ENCODE measurements at places on chromosomes 1 and 21.
A peak's percentile ranks its signal among the peaks of the same experiment; 100 is the strongest.

DNA sequence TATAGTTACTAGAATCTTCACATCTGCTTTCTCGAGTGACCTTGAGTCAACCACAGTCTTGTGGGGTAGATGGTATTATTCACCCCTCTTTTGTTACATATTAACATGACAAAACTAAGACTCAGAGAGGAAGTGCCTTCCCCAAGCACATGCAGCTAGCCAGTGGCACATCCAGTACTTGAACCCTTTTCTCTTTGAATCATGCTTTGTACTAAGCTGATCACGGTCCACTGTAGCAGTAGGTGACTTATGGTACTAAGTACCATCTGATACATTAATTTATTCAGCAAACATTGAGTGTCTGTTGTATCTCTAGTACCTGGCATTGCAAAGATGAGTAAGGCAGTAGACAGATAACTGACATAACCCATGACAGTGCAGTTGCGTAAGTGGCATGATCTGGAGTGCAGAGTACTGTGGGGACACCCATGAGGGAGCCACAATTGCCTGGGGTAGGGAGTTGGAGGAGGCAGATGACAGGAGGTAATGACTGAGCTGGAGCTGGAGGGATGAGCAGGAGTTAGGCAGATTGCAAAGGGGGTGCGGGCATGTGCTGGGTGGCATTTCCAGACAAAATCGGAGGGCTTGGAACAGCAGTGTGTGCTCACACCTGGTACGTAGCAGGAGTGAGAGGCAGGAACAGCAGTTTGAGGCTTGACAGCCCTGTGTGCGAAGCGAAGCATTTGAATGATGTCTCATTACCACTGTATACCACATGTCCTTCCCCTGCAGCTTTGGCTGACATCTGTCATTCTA is 29.8 kb downstream of the UCK2 start:
- DNase-seq = peak; percentile 84

DNA sequence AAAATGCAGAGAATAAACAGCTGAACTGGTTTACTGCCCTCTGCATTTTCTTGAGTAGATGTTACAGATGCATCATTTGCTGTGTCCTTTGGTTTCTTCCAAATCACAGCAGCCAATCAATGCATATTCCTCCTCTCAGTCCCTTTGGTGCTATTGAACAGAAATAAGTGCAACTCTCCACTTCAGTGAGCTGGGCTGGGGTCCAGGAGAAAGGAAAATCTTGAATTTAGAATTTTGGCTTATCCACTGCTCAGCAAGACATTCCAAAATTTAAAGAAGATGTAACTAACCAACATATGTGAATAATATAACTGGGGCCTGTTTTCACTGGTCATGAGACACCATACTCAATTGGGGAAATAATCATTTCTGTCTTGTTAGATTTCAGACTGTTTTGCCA is 39.2 kb downstream of the PRMT6 start:
- no peak for DNase-seq

DNA sequence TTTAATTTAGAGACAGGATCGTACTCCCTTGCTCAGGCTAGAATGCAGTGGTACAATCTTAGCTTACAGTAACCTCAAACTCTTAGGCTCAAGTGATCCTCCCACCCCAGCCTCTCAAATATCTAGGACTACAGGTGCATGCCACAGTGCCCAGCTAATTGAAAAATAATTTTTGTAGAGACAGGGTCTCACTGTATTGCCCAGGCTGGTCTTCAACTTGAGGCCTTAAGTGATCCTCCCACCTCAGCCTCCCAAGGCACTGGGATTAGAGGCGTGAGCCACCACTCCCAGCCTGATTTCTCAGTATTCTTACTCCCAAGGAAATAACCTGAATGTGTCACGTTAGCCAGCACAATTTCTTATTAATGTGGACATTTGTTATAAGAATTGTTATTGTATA is 9.8 kb downstream of the RLF start:
- no peak for DNase-seq

- peak; percentile 29 for DNase-seq
Observed at GRCh38 chr1:15684468-15685291, 560 bp downstream of the PLEKHM2 start.

- DNase-seq = no peak
Observed at GRCh38 chr1:161848676-161849075, 82.6 kb downstream of the ATF6 start.

- no peak for DNase-seq
Observed at GRCh38 chr1:26418865-26419349, 8.3 kb downstream of the LIN28A start.

GRCh38 chr1:64546013-64546412 is 76.1 kb downstream of the CACHD1 start:
- no peak for DNase-seq

- no peak for DNase-seq
Observed at GRCh38 chr1:88650676-88651418, 33.2 kb upstream of the PKN2 start.

- no peak for DNase-seq
Observed at GRCh38 chr1:99004861-99005442, at the start of gene PLPPR5. PLPPR5 (minus strand) TSS chr1:99004861; CDS start chr1:99004671, 190 bp downstream.

DNA sequence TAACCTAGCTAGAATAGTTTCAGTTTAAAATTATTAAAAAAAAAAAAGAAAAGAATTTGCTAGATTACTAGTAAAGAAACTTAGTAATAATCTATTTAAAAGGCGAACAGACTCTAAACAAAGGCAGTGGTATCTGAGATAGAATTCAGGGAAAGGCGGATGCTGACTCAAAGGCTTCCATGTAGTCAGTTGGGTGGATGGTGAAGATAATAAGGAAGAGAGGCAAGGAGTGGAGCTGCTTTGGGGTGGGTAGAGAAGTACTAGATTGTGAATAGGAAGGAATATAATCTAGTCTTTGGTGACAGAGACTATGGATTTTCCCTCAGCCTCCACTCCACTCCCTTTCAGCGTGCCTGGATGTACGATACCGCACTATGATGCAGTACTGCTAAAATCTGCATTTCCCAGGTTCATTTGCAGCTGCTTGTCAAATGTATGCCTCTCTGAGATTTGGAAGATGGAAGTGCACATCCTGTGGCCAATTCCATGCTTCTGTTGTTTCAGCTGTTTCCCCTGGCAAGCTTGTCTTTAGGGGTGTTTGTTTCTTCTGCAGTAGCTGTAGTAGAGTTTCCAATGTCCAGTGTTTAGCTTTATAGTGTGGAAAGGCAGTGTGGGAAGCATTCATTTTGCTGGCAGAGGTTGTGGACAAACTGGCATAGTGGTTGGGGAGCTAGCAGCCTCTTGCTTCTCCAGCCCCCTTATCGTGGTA is 184.6 kb upstream of the NRIP1 start:
- DNase-seq = no peak

GRCh38 chr1:9375912-9376311 is 83.2 kb downstream of the SPSB1 start:
- no peak for DNase-seq

DNA sequence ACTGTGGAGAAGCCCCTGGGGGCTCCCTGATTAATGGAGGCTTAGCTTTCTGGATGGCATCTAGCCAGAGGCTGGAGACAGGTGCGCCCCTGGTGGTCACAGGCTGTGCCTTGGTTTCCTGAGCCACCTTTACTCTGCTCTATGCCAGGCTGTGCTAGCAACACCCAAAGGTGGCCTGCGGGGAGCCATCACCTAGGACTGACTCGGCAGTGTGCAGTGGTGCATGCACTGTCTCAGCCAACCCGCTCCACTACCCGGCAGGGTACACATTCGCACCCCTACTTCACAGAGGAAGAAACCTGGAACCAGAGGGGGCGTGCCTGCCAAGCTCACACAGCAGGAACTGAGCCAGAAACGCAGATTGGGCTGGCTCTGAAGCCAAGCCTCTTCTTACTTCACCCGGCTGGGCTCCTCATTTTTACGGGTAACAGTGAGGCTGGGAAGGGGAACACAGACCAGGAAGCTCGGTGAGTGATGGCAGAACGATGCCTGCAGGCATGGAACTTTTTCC is 24.8 kb downstream of the PCSK9 start:
- DNase-seq = no peak

- no peak for DNase-seq
Observed at GRCh38 chr1:166133857-166134256, 32.9 kb downstream of the FAM78B start.

DNA sequence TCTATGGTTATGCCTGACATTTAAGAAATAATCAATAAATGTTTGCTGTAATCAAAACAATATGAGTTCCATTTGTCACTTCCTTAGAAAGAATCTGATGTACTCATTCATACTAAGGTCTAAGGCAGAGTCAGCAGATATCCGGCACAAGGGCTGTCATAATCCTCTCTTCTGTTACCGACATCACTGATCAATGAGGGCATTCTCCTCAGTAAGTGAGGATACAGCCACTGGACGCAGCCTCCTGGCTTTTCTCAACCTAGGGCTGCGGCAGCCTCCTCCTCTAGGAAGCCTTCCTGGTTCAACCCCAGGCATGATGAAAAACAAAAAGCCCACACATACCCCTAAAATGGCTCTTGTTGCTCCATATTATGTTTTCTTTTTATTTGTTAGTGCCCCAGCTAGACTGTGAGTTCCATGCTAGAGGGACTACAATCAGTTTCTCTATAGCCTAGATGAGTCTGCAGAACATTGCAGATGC is 40.7 kb upstream of the TENT5C start:
- DNase-seq = no peak

GRCh38 chr1:162251102-162251501 is 125.6 kb downstream of the SPATA46 start:
- no peak for DNase-seq

DNA sequence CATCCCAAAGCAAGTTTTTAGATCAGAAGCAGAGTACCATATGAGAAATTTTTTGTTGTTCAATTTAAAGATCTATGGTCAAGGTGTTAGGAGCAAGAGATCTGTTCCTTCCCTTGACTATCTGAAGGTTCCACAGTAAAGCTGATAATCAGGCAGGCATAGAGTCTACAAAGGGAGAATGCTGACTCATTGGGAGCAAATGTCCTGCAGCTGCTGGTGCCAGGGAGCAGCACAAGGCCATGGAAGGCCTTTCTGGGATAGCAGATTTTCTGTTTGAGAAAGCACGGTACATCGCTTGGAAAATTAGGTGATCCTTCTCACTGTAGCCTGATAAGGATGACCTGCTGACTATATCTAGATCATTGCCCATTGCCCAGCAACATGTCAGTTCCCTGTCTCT is 210.1 kb upstream of the C1orf87 start:
- no peak for DNase-seq

DNA sequence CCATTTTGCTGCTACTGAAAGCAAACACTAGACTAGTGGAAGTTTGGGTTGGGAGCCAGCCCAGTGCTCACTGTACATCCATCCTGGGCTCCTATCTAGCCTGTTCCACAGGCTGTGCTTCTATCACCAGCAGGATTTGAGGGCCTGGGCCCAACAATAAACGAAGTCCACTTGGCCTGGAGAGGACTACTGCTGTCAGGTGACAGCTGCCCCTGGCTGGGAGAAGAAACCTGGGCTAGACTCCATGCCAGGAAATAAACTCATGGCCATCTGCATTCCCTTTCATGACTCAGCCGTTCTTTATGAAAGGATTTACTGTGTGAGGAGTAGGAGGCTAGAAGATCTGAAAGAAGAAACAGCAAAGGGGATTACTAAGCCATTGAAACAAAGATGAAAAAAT is 35.5 kb downstream of the COLGALT2 start:
- no peak for DNase-seq

DNA sequence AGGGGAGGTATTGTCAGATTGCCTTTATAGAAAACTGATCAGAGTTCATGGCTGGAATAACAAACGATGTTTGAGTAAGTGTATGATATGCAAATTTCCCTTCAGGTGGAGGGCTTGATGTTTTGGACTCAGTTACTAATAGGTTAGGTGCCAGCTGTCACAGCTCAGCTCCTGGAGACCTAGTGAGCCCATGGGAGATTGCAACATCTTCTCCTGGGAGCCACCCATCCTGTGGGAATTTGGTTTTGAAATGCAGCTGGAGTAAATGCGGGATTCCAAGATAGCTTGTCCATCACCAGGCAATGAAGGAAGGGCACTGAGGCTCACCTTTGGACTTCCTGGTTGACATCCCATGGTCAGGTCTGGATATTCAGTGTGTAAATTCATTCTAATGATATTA is 211.4 kb upstream of the NRIP1 start:
- DNase-seq = no peak

- DNase-seq = no peak
Observed at GRCh38 chr1:91952187-91952586, 3.0 kb downstream of the BRDT start.

DNA sequence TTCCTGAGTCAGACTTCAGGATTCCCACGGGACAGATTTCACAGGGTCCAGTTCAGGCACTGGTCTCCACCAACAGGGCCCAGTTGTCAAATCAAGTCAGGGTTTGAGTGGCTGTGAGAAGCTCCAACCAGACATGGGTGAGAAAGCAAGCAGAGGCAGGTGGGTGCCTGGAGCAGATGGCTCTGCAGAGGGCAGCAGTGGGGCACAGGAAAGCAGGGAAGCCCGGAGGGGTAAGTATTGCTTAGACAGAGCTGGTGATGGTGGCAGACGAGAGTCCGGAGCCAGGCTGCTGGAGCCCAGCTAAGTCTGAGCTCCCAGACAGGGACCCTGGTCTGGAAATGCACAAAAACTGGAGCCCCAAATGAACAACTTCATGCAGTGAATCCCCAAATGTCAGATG is 40.4 kb downstream of the RIMS3 start:
- peak; percentile 2 for DNase-seq

GRCh38 chr1:29235955-29236711 is at the start of gene PTPRU:
PTPRU (plus strand) TSS chr1:29236522; CDS start chr1:29236645, 123 bp downstream.
- no peak for DNase-seq

GRCh38 chr1:59143811-59144210 is 153.1 kb upstream of the FGGY start:
- no peak for DNase-seq

DNA sequence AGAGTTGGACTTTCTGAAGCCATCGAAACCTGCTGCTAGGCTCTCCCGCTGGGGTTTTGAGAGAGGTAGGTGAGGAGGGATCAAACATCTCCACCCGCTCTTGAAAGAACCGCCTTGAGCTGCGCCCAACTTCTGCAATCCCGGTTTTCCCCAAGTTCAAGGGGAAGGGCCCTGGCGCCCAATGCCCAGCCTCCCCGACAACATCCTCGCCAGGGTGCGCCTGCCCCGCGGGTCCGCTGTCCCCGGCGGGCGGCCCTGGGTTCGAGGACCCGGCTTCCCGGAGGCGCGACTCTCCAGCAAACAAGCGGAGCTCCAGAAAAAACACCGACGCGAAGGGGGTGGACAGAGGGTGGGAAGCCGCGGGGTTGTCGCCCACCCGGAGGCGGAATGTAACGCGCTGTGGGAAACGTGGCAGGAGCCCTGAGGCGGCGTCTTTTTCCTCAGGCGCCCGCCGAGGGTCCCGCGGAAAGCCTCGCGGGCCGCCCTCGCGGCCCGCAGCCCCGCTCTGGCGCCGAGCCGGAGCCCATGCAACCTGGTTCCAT is 607 bp downstream of the BTG3 start:
- DNase-seq = no peak

- DNase-seq = no peak
Observed at GRCh38 chr1:220751111-220751510, 3.0 kb downstream of the MTARC2 start.

GRCh38 chr21:27114111-27114510 is 147.2 kb upstream of the ADAMTS5 start:
- no peak for DNase-seq

All from AML-193 (cell line).